Activated CD4-positive, alpha-beta T cell treated with anti-CD3 and anti-CD28 coated beads for 36 hours (primary cell): ENCODE measurements at places on chromosomes 3 and 15.

DNA sequence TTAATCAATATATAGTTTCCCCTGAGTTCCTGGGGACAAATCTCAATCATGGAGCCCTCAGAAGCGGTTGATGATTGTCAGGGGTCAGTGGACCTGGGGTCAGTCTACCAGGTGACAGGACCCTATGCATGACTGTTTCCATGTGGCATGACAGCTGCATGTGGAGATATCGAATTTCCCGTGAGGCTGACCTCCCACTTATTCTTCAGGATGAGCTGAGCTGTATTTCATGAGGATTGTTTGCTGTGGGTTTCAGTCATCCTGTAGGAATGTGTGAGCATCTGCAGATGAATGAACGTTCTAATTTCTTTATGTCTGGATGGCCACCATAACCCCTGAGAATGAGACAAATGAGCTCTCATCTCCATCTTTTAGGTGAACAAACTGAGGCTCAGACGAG is 93.0 kb upstream of the HES1 start:
- DNase-seq, result no peak

DNA sequence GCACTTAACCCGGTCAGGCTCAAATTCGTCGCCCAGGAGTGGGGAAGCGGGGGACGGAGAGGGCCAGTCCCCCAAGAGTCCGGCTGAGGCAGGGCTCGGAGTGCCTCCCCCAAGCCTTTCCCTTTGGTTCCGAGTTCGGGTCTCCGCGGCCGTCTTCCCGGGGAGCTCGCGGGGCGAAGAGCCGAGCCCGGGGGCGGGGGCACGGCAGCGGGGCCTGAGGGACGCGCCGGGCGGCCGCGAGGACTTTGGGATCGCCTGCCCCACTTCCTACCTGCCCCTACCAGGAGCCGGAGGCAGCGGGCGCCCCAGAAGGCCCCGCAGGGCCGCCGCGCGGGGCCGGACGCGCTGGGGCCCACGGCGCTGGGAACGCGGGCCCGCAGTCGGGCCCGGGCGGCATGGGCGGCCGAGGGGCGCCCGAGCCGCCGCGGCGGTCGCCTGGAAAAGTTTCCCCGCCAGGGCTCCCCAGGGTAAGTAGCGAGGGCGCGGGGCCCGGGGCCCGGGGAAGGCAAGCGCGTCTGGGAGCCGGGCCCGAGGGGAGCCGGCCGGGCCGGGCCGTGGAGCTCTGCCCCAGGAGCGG is 2.8 kb downstream of the FURIN start:
- peak; percentile 61 for DNase-seq

DNA sequence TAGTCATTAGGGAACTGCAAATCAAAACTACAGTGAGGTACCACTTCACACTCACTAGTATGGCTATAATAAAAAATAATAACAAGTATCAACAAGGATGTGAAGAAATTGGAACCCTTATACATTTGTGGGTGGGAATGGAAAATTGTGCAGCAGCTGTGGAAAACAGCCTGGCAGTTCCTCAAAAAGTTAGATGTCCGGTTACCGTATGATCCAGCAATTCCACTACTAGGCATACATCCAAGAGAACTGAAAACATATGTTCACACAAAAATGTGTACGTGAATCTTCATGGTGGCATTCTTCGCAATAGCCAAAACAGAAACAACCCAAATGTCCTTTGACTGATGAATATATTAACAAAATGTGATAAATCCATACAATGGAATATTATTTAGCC is 187.9 kb upstream of the LYSMD4 start:
- DNase-seq, result no peak

DNA sequence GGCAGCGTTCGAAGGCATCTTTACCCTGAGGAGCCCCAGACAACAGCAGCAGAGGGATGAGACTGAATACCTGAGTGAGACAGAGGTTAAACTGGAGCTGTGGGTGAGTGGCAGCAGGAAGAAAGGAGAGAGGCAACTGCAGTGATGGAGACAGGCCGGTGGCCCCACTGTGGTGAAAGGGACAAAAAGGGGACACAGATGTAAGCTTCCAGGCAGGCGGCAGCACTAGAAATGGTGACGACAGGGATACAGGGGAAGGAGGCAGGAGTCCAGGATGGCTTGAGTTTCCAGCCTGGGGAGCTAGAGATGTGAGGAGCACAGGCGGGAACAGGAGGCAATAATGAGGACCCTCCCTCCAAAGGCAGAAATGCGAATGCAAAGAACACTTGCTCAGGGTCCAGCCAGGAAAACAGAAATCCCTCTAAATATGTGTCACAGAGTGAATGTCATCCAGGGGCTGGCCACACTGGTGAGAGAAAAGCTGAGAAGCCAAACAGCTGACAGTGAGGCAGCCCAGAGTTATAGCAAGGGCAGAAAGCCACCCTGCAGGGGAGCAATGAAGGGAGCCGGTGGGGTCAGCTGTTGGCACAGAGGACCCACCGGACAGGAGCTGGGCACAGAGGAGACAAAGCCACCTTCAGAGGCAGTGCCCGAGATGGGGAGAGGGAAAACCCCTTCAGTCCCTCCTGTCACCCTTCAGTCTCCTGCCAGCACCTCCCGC is 70.1 kb downstream of the TBC1D2B start:
- no peak for DNase-seq

GRCh38 chr15:41215708-41216107 is 14.8 kb downstream of the EXD1 start:
- no peak for DNase-seq

GRCh38 chr3:141349711-141350110 is 18.6 kb upstream of the ZBTB38 start:
- DNase-seq, result no peak

DNA sequence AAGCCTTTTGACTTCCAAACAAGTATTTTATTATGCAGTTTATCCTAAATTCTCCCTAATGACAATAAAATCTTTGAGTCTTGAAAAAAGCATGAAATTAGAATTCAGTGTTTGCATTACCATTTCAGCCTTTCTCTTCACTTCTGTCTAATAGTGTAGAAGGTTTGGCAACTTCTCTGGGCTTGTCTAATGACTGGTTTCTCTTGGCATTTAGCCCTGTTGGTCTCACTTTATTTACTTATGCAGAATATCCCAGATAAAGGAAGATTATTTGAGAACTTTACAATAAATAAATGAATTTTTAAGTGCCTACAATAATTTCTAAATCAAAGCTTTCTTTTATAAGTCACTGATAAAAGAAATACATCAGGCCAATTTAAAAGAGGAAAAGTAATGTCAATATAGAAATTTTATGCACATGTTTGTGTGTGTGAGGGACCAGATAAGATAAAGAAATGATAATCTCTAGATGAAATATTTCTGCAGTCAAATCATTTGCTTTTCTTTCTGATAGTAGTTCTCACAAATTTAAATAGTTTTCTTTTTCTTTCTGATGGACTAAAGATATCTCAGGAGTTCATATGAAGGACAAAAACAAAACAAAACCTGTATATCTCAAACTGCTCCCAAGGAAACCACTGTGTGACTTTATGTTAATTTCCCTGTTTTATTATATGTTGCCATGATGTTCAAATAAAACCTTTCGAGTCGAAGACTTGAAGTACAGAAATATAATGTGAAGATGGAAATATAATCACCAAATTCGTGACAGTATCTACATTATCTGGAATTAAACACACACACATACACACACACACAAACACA is 533.1 kb upstream of the CBLB start:
- no peak for DNase-seq

DNA sequence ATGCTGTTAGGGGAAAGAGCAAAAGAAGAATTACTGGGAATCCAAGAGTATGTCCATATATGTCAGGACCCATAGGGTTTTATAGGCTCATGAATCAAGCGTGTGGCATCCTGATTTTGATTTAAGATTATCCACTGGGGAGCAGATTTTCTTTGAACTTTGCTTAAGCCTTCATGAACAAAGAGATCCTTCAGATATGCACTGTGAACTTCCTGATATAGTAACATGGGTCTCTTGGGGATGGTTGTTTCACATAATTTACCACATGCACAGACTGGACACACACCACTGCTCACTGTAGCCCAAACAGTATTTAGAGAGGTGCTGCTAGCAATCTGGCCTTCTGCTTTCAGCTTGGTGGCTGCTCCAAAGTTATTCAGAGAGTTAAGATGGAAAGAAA is 200.9 kb upstream of the ZPLD1 start:
- DNase-seq, result no peak

GRCh38 chr15:91031796-91032195 is 9.4 kb upstream of the VPS33B start:
- DNase-seq, result no peak

- DNase-seq, result no peak
Measured at GRCh38 chr3:134437211-134437752, 48.5 kb downstream of the ANAPC13 start.

- no peak for DNase-seq
Measured at GRCh38 chr3:38560284-38560683, 64.1 kb downstream of the EXOG start.

GRCh38 chr3:49745986-49746385 is 22.2 kb upstream of the GMPPB start:
- DNase-seq, result no peak

DNA sequence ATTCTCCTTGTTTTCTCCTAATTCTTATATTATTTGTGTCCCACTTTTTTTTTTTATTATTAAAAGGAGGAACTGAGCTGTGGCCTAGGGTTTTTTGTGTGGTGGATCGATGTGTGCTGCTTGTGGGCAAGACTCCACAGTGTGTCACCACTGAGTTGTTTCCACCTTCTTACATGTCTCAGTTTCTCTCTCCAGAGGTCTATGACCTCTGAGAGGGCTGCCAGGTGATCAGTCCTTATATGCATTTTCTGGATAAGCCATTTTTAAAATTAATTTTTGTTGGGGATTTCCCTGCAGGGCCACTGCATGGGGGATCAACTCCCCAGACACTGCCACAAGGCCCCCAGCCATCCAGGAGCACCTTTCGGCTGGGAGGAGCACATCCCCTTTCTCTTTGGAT is 27.8 kb downstream of the IQCF6 start:
- no peak for DNase-seq

GRCh38 chr3:57234613-57235575 is 7.4 kb downstream of the APPL1 start:
- DNase-seq, result no peak

DNA sequence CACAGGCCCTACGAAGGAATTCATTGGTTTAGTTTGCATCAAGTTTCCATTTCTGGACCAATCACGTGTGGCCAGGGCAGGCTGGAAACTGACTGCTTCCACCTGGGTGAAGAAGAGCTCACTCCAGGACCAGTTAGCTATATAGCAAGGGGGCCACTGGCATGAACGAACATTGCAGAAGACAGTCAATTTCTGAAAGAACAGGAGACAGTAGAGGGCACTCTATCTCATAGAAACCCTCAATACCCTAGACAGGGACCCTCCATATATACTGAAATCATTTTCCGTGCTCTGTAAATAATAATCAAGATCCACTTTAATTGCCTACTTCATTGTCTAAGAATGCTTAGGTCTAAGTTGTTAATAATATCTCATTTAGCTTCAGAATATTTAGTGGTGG is 215.6 kb downstream of the CADPS start:
- DNase-seq, result no peak

DNA sequence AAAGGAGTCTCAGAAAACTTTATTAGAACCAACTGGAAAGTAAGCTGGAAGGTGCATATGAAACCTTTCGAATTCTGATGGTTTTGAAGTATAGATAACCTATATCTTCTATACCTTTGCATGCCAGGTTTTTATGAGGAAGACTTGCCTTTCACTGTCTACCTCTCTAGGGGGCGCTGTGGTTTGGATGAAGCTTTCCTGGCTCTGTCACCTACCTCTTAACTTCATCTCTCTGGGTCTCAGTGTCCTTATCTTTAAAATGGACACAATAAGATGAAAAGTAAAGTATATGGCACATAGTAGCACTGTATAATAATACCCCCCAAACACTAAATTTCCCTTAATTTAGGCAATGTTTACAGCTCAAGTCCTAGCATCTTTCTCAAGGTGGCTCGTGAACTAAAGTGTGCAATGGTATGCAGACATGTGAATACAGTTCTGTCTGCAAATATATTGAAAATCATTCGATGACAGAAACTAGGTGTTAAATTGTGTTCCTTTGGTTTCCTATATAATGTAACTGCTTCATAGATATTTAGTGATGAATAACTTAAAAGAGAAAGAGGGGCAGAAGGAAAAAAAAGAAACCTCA is 314.3 kb downstream of the CHST2 start:
- DNase-seq, result peak; percentile 63

DNA sequence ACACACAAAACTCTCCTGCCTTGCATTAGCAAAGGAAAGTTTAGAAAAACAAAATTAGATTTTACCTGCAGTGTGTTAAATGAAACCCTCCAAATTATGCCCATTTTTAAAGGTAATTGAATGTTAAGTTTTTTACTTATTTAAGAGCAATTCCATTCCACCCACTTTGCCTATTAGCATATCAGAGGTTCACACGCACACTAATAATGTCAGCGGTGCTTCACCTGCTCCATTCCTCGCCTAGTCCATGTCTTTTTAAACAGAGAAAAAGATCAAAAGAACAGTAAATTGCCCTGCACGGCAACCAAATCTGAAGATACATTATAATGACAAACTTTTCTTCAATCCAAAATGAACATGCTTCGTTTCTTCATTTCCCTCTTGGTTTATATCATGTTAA is 97.3 kb upstream of the LRRN1 start:
- no peak for DNase-seq

GRCh38 chr3:186613637-186614265 is 891 bp downstream of the AHSG start:
- no peak for DNase-seq

- DNase-seq, result no peak
Measured at GRCh38 chr3:139430493-139430892, 41.0 kb upstream of the COPB2 start.

GRCh38 chr15:38642689-38643270 is 78.2 kb upstream of the RASGRP1 start:
- no peak for DNase-seq

GRCh38 chr3:77530870-77531269 is 491.0 kb downstream of the ROBO2 start:
- DNase-seq, result no peak

DNA sequence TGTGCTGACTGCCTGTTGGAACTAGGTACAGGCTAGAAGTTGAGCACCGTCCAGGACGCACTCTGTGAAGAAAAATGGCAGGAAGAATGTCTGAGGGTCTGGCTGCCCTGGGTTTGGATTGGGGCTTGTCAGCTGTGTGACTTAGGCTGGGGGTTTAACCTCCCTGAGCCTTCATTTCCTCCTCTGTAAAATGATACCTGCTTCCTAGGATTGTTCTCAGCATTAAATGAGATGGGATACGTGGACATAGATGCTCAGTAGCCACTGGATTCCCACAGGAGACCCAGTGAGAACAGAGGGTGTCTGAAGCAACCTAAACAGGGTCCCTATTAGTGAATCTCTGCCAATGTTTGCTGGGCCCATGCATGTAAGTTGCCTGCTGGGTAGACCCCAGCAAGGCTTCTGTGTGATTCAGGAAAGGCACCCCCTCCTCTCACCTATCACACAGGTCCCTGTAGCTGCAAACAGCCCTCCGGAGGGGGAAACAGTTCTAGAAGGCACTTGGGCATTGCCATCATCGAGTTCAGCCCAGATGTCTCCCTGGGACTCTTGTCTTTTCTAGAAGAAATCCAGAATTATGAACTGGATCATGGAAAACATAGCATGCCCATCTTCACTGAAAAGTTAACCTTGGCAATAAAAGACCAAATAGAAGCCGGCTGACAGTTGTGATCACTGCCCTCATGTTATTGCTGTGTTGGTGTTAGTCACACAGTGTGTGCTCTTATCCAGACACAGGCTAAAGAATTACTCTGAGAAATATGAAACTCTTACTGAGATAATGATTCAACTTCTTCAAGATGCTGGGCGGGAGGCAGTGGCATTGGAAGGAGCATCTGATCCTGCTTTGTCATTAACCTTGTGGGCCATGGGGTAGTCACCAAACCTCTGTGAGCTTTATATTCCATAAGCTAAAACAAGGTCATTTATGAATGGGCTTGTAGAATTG is 64.5 kb downstream of the SMAD6 start:
- DNase-seq, result no peak

GRCh38 chr3:196120291-196120951 is 38.5 kb upstream of the TFRC start:
- no peak for DNase-seq
